ENCODE measurements at places on chromosomes 3 and 15. TPM values are rescaled to one million over a fixed set of nuclear protein-coding genes. Genes with fewer than 3 reads are reported as not detected.

BSN gene
- total RNA-seq, result not detected

DNA sequence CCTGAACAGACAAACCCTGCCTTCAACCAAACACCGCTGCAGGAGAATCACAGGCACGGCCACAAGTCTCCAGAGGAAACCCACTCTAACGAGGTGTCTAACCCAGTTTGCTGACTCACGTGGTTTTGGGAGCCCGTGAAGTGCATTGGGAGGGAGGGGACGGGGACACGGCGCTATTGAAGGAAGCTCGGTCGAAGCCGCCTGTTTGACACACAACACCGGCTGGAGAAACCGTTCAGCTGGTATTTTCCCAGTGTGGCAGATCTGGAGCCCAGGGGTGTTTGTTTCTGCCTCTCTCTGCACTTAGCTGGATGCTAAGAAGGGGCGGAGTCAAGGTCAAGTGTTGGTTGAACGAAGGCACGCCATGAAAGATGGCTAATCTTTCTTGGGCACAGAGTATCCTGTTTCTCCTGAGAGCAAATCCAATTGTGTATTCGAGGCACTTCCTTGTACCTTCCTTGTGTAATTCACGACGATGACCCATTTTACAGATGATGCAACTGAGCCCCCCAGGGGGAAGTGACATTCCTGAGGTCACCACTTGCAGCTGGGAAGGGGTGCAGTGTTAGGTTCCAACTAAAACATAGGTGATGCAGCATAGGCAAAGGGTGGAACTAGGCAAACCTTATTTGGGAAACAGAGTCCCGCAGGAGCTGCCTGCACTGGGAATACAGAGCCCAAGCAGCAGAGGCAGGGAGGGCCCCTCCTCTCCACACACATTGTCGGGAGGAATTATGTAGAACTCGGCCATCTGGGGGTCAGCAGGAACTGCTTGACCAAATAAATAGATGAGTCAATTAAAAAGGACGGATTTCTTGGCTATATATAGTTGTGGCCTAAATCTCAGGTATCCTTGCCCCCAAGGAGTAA lies 22.5 kb downstream of the SLC6A6 start:
- no peak for DNase-seq

- no peak for DNase-seq
Measured at GRCh38 chr3:55091381-55092225, 163.7 kb upstream of the LRTM1 start.

DLL4 gene
- total RNA-seq, result 3.8 TPM

GRCh38 chr3:73101881-73102280 lies 40.4 kb downstream of the EBLN2 start:
- no peak for DNase-seq

DNA sequence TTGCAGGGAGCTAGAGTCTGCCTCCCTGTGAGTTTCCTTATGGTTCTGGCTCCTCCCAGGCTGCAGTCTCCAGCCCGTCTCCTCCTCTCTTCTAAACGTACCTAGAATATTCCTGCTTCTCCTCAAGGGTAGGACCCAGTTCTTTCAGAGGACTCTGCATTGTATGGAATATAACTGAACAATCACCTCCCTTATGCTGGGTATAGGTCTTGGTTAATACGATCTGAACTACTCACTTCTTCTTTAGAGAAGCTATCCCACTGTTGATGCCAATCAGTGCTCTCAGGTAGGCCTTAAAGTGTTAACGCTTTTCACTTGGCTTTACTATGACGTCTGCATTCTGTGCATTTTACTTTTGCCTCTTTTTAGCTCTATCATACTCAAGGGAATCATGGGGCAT lies 98.5 kb downstream of the WNT7A start:
- DNase-seq, result no peak

DNA sequence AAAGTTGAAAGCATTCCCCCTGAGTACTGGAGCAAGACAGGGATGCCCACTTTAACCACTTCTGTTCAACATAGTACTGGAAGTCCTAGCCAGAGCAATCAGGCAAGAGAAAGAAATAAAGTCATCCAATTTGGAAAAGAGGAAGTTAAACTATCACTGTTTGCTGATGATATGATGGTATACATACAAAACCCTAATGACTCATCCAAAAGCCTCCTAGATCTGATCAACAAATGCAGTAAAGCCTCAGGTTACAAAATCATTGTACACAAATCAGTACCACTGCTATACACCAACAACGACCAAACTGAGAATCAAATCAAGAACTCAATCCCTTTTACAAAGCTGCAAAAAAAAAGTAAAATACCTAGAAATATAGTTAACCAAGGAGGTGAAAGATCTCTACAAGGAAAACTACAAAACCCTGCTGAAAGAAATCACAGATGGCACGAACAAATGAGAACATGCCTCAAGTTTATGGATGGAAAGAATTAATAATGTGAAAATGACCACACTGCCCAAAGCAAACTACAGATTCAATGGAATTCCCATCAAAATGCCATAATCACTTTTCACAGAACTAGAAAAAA lies 40.3 kb downstream of the RPL39L start:
- DNase-seq, result no peak

- peak; percentile 70 for DNase-seq
Measured at GRCh38 chr15:96494505-96494904, 164.0 kb downstream of the NR2F2 start.

DNA sequence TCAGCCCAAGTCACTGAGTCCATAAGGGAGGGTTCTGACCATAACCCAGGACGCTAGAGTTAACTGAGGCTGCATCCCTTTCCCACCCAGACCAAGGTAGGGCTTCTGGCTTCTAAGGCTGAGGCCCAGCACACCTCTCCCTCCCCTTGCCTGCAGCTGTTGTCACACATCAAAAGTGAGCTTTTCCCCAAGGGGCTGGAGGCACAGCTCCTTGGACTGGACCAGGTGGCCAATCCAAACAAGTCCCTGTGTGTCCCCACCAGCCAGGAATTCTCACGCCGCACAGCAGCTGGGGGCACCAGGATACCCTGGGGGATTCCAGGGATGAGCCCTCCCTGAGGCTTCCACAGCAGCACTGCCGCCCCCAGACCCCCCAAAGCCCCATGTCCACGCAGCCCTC lies 22.3 kb upstream of the ISLR2 start:
- no peak for DNase-seq

- DNase-seq, result no peak
Measured at GRCh38 chr3:160141485-160142185, 83.6 kb upstream of the C3orf80 start.

- DNase-seq, result no peak
Measured at GRCh38 chr3:21544076-21544462, 206.9 kb downstream of the ZNF385D start.

GRCh38 chr15:65723876-65724275 lies 68.2 kb downstream of the DENND4A start:
- DNase-seq, result no peak

DNA sequence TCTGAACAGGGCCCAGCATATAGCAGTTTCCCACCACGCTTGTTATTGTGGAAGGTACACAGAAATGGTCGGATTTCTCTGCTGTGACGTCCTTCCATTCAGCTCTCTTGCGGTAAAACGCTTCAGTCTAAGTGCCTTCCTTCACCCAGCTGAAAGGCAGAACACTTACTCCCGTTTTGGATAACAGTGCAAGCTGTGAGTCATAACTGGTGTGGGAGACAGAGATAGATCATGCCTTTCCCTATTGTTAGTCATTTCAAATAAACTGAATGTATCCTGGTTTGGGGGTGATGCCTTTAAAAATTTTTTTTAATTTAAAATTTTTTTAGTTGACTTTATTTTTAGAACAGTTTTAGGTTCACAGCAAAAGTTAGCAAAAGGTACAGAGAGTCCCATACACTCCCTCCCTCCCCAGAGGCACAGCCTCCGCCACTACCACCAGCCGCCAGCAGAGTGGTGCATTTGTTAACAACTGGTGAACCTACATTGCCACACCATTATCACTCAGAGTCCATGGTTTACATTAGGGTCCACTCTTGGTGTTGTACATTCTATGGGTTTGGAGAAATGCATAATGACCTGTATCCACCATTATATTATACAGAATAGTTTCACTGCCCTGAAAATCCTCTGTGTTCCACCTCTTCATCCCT lies 94.9 kb upstream of the NSMCE3 start:
- peak; percentile 29 for DNase-seq

DNA sequence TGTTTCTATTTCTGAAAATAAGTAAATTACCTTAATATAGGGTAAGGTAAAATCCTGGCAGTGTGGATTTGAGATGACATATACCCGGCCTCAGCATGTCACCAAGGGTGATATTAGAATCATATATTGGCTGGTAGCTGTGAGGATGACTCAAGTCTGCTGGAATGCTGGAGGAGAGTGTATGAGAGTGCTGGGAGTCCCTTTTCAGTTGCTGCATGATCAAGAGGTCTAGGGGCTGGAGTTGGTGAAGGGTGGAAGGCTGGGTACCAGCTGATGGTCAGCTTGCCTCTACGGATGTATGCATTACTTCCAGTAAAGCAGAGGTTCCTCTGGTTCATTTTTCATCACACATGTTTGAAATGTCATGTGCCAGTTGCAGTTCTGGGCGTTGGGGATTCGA lies 40.6 kb downstream of the SLC25A26 start:
- DNase-seq, result no peak

- no peak for DNase-seq
Measured at GRCh38 chr15:26868029-26868685, 1.3 kb downstream of the GABRA5 start.

GRCh38 chr3:40057786-40058185 lies 248.4 kb downstream of the MYRIP start:
- no peak for DNase-seq

HAUS2 gene
- 12.0 TPM for total RNA-seq

GRCh38 chr15:66405007-66405406 lies 18.3 kb downstream of the MAP2K1 start:
- DNase-seq, result no peak

- no peak for DNase-seq
Measured at GRCh38 chr15:36117296-36117787, 462.1 kb upstream of the CDIN1 start.

- DNase-seq, result no peak
Measured at GRCh38 chr3:81734742-81735141, 26.7 kb downstream of the GBE1 start.

NANOGP8 gene
- not detected for total RNA-seq

DNA sequence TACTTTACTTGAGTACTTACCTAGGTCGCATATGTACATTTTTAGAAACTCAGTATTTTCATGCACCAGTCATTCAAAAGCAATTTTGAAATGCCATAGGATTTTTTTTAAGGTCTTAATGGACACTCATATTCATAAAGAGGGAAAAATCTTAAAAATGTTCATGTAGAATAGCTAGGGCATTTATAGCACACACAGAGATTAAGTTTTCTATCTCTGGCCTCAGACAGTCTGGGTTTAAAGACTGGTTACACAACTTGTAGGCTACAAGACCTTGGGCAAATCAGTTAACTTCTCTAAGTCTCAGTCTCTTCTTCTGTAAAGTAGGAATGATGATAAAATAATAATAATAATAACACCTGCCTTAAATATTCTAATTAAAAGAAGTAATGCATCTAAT lies 48.5 kb upstream of the UBP1 start:
- DNase-seq, result no peak

GRCh38 chr15:43286074-43286473 lies 19.3 kb upstream of the TGM5 start:
- DNase-seq, result no peak

PLA2G4D gene
- total RNA-seq, result 0.03 TPM

GRCh38 chr3:106092792-106093191 lies 224.0 kb upstream of the CBLB start:
- DNase-seq, result no peak

GRCh38 chr3:70832834-70833205 lies 520.4 kb upstream of the MDFIC2 start:
- no peak for DNase-seq

DNA sequence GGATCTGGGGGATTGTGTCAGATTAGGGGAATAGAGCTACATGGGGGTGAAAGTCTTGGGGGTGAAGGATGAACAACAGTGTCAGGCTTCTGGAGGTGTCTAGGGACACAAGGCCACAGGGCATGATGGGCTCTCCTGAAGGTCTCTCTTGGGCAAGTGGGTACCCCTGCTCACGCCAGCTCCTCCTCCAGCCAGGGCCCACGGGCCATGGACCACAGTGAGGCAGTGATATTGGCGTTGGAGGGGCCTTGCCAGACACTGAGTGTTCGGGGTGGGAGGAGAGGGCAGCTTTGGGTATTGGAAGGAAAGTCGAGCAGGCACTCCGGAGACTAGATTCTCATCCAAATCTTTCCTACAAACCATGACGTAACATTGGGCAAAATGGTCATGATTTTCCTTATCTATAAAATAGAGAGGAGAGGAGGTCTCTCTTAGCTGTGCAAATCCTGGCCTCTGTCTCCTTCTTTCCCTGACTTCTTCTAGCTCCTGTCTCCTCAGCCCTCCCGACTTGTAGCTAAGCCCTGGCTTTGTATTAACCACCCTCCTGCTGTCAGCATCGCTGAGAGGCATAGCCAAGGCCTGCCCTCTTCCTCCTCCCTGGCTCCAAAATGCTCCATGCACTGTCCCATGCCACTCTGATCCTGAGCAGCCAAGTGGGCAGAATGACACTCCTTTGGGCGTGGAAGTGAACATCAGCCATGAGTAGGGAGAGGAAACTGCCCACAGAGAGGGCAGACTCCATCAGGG lies 24.0 kb upstream of the SRP14 start:
- no peak for DNase-seq

DNA sequence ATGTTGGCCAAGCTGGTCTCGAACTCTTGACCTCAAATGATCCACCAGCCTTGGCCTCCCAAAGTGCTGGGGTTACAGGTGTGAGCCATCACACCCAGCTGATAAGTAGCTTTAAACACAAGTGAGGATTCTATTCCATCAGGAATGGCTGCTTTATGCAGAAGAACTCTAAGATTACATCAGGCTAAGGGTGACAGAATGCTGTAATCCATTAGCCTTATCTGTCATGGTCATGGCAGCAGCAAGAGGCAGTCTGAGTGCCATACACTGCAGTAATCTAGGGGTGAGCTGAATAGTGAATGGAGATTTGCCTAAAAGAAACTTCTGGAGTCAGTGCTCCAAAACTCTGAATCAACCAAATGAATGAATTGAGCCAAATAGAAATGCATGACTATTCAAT lies 39.6 kb downstream of the LIPC start:
- no peak for DNase-seq

DNA sequence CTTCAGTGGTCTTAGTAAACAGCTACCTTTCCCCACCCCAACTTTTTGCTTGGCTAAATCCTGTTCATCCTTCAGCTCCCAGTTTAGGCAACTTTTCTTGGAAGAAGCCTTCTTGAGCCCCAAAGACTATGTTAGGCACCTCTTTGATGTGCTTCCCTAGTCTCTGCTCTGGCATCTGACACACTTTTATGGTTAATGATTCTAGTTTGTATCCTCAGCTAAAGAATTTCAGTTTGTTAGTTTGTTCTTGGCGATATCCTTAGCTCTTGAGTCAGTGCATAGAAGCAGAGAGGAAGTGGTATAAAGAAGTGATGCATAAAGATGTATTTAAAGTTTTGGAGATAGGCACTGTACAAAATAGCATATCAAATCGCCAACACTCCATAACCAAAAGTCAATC lies 168.4 kb downstream of the WDR72 start:
- no peak for DNase-seq

All from HT-29 (cell line).